Heart right ventricle (tissue), 16 donors: ENCODE measurements at places on chromosomes 2 and 18. TPM values are rescaled to one million over a fixed set of nuclear protein-coding genes. Genes with fewer than 3 reads are reported as not detected.

DNA sequence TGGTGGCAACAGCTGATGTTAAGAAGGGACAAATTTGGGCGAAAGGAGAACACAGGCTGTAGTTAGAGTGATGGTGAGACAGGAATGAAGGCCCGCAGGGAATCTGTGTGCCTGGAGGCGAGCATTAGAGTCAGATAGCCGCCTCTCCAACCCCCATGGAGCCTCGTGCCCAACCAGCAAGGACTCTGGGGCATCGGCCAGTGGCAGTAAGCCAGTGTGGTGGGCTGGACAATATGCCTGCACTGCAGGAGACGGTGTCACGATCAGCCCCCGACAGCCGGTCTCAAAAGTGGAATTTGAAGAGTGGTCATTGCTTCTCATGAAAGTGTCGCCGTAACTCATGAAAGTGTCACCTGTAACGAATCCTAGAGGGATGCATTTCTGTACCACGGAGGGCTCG, 249.4 kb downstream of the ALPK2 start:
- no peaks in the 10 kb centered on the region for H3K4me1 ChIP-seq
- no peak overlapping the region for H3K4me3 ChIP-seq
- DNase-seq, result no peak

ANKRD30B gene
- total RNA-seq, result not detected

- no peak for DNase-seq
- H3K27me3 ChIP-seq, result peaks cover 3% of the 10 kb centered on the region
- no peak overlapping the region for H3K4me3 ChIP-seq
- H3K4me1 ChIP-seq, result no peaks in the 10 kb centered on the region
- no peak overlapping the region for H3K27ac ChIP-seq
- H3K36me3 ChIP-seq, result no peaks in the 10 kb centered on the region
These were observed 721.2 kb downstream of the GALR1 start for GRCh38 chr18:77970814-77971213.

DNA sequence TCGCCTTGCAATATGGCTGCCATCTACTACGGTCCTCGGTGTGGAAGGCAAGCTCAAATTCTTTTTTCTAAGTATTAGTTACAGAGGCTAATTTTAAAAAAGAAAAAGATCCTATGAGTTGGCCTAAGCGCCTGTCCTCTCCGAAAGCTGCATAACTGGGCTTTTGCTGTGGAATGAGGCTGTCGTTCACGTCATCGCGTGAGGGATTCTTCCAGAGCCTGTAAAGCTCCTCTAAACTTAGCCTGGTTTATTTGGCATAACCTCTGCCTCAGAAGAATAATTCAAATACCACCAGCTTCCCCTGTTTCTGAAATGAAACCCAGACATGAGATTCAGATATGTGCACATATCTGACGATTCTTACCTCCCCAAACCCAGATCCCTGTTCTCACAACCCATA, 187.4 kb downstream of the DNER start:
- no peak overlapping the region for H3K27ac ChIP-seq
- H3K4me3 ChIP-seq, result no peak overlapping the region
- H3K27me3 ChIP-seq, result no peaks in the 10 kb centered on the region

DNA sequence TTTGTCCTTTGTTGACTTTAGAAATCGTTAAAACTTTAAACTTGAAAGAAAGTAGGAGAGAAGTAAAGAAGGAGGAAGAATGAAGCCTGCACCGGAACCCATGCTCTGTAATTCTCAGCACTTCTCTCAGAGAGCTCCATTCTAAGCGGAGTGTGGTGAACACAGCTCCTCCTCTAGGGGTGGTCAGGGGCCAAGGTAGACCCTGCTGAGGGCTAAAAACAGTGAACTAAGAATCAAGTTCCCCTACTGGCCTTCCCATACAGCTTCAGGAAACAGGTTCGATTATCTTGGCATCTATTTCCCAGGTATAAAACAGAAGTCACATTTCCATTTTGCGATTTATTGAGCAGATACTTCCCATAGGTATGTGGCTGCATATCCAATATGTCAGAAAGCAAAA, 92.7 kb upstream of the ASAP2 start:
- no peaks in the 10 kb centered on the region for H3K27me3 ChIP-seq
- H3K27ac ChIP-seq, result no peak overlapping the region
- H3K4me1 ChIP-seq, result peaks cover 3% of the 10 kb centered on the region
- DNase-seq, result no peak

DNA sequence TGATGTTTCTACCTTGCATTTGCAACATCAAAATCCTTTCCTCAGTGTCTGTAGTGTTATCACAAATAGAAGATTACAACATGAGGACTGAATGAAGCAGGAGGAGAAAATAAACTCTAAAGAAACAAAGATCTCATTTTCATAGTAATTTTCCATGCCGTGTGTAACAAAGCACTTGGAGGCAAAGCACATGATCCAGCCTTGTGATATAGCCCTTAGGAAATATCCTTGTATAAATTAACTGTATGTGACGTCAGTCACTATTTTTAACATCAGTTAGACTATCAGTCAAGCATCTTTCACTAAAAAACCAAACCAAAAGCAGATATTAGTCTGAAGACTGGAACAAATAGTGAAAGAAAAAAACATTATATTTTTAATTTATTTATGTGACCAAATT, 492.1 kb upstream of the CNTNAP5 start:
- no peaks in the 10 kb centered on the region for H3K36me3 ChIP-seq
- H3K4me1 ChIP-seq, result no peaks in the 10 kb centered on the region
- H3K4me3 ChIP-seq, result no peak overlapping the region
- DNase-seq, result no peak
- no peak overlapping the region for H3K27ac ChIP-seq

MYL1 gene
- total RNA-seq, result 0.74 TPM

DNA sequence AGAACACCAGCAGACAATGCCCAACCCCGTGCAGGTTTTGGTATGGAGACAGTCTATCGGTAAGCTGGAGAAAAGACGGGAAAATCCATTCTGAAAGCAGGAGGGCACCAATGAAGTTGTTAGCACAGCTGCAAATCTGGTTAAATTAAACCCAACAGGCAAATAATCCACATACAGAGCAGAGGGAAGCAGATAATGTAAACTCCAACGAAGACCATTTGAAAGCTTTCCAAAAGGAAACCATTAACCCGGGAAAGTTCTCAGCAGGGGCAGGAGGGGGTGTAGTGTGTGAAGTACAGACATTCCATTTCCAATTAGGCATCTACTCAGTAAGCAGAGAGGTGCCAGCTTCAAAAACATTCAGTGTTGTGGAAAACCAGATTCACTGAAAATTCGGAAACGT, 10.3 kb downstream of the EDAR start:
- H3K4me1 ChIP-seq, result no peaks in the 10 kb centered on the region
- H3K27me3 ChIP-seq, result no peaks in the 10 kb centered on the region
- H3K36me3 ChIP-seq, result no peaks in the 10 kb centered on the region
- DNase-seq, result no peak
- H3K4me3 ChIP-seq, result no peak overlapping the region
